Stimulated activated CD4-positive, alpha-beta T cell treated with anti-CD3 and anti-CD28 coated beads, Interleukin-4, amount 100 ng/mL, for 4 hours (primary cell): ENCODE measurements at places on chromosomes 2 and 18.

GRCh38 chr2:25290811-25291495 lies 50.8 kb downstream of the DNMT3A start:
- DNase-seq: no peak

DNA sequence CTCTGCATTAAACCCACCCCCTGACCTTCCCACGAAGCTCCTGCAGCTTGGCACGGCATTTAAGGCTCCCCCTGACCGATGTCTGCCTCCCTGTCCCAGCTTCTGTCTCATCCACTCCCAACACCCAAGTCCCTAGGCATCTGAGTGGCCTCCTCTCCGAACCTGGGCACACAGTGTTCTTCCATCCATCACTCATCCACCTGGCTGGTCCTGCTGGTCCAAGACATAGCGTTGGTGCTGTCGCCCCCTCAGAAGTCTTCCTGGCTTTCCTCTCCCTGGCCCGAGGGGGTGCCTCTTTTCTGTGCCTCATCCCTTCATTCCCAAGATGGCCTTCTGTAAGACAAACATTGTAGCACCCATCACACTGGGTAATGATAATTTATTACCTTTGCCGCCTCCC lies 323.6 kb downstream of the GBX2 start:
- no peak for DNase-seq

DNA sequence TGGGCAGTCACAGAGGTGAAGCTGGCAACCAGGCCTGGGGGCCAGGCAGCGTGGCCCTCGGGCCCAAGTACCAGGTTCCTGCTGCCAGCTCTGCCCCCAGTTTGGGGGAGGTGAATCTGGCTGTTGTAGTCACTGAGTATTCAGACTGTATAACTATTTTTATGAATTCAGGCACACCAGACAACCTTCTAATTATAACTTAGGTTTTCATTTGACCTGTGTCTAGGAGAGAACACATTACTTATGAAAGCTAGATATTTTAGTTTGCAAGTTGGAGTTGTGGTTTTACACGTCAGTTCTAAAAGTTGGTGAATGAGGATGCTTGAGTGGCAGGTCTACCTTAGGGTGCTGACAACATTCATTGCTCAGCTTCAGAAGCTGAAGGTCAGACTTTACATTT lies 71.7 kb downstream of the LIMS1 start:
- DNase-seq: no peak

- no peak for DNase-seq
These were observed 91.2 kb downstream of the SLC8A1 start for GRCh38 chr2:40360652-40361051.

DNA sequence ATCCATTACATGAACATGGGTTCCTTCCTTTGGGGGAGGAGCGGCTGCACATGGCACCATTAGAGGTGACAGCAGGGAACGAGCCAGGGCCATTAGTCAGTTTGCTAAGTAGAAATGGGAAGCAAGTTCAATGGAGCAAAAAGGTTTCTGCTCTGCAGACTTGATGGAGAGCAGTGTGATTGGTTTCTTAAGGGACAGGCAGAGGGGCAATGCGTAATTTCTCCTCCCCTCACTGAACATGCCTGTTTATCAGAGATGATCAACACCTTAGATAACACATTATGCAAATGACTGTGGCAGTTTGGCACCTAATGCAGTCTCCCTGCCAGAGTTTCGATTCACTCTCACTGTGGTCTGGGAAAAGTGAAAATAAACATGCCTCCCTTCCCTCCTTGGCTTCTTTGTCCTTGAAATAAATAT lies 414.5 kb downstream of the STK39 start:
- DNase-seq: no peak

GRCh38 chr2:25517701-25518100 lies 155.7 kb downstream of the DTNB start:
- no peak for DNase-seq

GRCh38 chr2:127027715-127028114 lies 79.2 kb downstream of the BIN1 start:
- DNase-seq: no peak

DNA sequence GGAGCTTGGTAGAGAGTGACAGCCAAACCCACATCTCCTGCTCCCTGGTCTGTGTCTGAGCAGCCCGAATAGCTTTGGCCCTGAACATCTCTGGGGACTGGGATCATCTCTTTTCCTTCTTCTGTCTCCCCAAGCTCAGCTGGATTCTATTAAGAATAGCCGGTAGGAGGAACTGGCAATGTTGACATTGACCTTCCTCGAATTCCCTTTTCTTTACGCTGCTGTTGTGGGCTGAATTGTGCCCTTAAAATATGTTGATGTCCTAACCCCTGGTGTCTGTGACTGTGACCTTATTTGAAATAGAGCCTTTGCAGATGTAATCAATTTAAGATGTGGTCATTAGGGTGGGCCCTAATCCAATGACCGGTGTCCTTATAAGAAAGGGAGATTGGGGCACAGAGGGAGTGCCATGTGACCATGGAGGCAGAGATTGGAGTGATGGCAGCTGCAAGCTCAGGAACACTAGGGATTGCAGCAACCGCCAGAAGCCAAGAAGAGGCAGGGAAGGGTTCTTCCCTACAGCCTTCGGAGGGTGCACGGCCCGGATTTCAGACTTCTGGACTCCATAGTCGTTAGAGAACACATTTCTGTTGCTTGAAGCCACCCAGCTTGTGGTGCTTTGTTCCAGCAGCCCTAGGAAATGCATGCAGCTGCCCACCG lies 5.8 kb upstream of the SFTPB start:
- no peak for DNase-seq

DNA sequence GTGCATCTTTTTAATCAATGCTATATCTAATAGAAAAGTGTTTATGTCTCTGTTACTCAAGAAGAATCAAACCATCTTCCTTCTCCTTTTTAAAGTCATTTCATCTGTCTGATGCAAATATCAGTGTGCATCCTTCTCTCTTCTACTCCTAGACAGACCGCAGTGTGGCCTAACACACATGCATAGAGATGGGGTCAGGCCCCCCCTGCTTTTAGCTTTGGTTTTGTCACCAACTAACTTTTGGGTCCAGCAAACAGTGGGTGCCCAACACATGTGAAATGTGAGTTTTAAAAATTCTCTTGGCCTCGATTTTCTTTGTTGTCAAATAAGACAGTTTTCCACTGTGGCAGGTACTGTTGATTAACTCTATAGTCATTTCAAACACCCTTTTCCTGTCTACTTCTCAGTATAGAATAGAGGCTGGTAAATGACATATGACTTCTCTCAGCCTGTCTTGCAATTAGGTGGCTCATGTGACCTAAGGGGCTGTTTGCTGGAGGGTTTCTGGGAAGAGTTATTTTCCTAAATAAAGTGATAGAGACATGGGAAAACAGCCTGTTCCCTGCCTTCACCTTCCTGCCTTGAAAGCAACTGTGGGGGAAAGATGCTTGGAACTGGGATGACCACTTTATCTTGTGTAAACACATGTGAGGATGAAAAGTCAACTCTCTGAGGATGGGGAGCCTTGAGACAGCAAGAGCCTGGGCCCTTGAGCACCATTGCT lies 65.7 kb upstream of the DARS1 start:
- DNase-seq: no peak

DNA sequence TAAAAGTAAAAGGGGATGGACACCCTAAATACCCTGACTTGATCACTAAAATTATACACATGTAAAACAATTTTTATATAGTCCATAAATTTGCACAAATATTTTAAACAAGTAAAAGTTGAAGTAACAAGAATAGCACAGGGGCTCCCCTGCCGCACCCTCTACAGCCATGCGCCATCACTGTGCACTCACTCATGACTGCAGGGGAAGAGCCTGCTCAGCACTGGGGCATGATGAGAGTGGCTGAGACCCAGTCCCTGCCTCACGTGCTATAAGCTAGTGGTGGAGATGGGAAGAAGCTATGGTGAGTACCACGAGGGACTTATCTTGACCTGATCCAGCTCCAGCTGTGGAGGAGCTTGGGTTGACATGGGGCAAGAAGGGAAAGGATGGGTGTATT lies 46.9 kb upstream of the MYO1B start:
- DNase-seq: no peak

DNA sequence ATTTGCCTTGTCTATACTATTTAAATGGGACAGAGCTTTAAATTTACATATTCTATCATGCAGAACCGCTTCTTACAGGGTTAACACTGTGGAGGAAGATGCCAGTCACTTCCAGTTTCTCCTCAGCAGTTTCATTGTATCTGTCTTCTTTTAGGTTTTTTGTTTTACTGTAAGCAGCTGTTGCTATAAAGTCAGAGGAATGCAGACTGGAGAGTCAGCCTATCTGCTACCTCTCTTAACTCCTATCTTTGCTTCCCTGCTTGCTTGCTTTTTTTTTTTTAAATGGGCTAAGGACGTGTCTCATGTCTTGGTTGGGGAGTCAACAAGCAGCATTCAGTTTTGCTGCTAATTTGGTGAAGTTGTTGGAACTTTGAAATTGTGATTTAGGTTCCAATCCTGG lies 8.9 kb downstream of the EPC2 start:
- DNase-seq: no peak

GRCh38 chr2:188623995-188624643 lies 332.4 kb downstream of the GULP1 start:
- DNase-seq: no peak
